ENCODE measurements at places on chromosomes 4 and X.

GRCh38 chrX:142804085-142804484 is 221.6 kb upstream of the SPANXN4 start:
- DNase-seq: no peak

GRCh38 chr4:11416071-11416766 is 12.5 kb downstream of the HS3ST1 start:
- no peak for DNase-seq

DNA sequence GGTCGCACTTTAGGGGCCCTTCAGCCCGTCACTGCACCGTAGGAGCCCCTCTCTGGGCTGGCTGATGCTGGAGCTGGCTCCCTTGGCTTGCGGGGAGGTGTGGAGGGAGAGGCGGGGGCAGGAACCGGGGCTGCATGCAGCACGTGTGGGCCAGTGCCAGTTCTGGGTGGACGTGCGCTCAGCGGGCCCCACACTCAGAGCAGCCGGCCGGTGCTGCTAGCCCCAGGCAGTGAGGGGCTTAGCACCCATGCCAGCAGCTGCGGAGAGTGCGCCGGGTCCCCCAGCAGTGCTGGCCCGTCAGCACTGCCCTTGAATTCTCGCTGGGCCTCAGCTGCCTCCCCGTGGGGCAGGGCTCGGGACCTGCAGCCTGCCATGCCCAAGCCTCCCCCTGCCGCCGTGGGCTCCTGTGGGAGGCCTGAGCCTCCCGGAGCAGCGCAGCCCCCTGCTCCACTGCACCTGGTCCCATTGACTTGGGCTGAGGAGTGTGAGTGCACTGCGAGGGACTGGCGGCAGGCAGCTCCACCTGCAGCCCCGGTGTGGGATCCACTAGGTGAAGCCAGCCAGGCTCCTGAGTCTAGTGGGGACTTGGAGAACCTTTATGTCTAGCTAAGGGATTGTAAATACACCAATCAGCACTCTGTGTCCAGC is 108.8 kb upstream of the RASGEF1B start:
- DNase-seq: no peak

DNA sequence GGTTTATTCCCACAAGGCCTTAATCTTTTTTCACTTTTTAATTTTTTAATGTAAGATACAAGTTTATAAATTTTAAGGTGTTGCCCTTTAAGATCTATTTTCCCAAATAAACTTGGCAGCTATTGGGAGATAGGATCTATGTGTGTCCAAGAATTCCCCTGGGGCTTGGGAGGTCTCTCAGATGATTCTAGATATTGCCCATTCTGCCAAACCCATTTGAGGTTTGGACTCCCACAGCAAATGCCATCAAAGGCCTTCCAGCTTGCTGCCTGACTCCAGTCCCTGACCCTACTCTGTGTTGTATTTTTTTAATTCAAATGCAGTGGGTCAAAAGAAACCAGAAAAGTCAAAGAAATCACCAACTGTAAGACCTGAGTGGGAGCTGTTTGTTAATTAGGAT is 120.0 kb upstream of the CHRDL1 start:
- DNase-seq: no peak

DNA sequence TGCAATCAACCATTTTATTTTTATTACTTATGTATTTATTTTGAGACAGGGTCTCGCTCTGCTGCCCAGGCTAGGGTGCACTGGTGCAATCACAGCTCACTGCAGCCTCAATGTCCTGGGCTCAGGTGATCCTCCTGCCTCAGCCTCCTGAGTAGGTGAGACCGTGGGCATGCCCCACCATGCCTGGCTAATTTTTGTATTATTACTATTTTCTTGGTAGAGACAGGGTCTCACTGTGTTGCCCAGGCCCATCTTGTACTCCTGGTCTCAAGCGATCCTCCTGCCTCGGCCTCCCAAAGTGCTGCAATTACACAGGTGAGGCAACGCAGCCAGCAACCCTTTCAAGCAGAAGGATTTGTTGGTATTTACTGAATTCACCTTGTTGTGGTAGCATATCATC is 60.3 kb upstream of the PPP2R3B start:
- DNase-seq: no peak

- no peak for DNase-seq
Measured at GRCh38 chr4:54745031-54745770, 87.4 kb downstream of the KIT start.

DNA sequence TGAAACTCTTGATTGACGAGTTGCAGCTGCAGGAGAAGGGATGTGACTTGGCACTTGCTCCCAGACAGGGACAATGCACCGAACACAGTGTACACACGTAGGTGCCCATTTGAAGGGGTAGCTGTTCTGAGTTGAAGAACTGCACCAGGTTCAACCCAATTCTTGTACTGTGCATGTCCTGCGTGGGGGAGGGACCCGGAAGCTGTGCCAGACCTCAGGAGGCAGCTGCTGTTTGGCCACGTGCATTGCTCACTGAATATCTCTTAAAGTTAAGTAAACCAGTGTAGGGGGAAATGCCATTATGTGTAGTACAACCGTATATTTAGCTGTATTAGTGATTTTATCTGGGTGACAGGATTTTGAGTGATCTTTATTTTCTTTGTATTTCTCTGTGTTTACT is 12.0 kb upstream of the RBBP7 start:
- no peak for DNase-seq

- DNase-seq: no peak
Measured at GRCh38 chr4:141571362-141571761, 65.0 kb upstream of the IL15 start.

DNA sequence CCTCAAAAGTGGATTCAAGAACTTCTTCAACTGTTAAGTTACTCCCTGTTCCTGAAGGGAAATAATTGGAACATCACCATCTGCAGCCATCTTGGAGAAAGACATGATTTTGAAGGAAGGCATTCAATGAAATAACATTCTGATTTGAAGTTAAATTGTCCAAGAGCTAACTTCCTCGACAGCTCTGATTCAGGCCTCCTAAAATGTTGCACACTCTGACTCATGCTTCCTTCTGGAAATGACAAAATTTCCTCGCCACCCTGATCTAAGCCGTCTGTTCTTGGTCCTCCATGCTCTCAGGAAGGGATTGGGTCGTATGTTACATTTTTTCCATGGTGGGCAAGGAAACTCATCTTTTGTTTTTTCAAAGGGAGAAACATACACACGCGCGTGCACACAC is 496.9 kb upstream of the DIPK2B start:
- DNase-seq: no peak

- DNase-seq: no peak
Measured at GRCh38 chrX:152871260-152871659, 26.6 kb upstream of the ZNF185 start.

GRCh38 chr4:14915018-14915417 is 87.3 kb upstream of the CPEB2 start:
- no peak for DNase-seq

GRCh38 chrX:13911586-13911985 is 94.7 kb upstream of the GPM6B start:
- DNase-seq: no peak

DNA sequence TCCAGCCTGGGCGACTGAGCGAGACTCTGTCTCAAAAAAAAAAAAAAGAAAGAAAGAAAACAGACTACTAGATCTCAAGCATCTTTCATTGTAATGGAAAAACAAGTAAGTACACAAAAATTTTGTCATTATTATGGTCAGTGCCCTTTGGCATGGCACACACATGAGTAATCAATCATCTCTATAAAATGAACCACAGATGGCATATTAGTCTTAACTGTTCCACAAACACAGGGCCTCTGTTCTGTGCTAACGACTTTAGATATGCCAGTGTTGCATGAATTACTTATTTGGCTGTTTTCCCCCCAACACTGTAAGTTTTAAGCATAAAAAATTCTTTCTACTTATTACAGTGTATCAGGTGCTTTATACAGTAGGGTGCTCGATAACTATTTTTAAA is 90.4 kb downstream of the COX7B2 start:
- no peak for DNase-seq

DNA sequence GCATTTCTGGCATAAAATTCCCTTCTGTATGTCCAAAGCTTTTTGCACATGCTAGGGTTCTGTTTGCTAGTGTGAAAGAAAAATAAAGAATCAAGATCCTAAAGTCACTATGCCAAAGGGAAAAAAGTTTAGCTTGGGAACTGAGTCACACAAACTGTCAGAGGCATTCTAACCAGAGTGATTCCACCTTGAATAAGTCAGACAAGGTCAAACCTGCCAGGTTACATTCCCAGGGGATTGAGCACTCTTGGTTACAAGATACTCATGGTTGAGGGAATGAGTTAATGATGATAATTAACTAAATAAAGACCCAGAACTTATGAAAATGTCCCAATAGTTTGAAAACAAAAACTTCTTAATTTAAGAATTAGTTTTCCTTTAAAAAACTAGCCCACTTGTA is 13.7 kb upstream of the UGT2B17 start:
- no peak for DNase-seq

DNA sequence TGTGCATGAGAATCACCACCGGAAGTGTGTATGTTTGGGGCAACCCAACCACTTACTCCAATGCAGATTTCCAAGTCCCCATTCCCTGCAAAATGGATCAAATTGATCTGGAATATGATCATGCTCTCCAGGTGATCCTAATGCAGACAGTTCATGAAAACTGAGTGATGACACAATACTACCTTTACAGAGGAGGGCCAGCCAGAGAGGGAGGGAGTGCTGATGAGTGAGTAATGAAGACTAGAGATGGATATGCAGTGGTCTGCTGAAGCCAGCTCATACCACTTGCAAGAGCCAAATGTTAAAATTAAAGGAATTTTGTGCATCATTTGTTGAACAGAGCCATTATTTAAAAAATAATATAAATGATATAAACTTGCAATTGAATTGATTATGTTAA is 10.2 kb upstream of the CPE start:
- no peak for DNase-seq

GRCh38 chr4:80876810-80877209 is 153.7 kb upstream of the BMP3 start:
- no peak for DNase-seq

- no peak for DNase-seq
Measured at GRCh38 chr4:55884093-55884850, 30.8 kb downstream of the EXOC1 start.

DNA sequence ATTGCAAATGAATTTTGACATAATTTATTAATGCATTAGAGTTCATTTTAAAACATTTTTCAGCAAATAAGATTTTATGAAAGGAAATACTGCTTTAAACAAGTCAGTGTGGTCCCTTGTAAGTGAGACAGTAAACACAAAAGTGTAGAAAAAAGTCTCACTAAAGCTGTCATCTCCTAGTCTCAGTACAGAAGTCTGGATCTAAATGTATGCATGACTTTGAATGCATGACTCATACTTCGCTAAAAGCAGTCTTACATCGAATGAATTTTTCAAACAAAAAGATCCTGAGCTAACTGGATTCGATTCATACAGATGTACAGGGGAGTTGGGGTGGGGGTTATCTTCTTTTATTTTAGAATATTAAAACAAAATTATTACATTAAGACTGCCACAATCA is 207.4 kb upstream of the VCX start:
- no peak for DNase-seq

- no peak for DNase-seq
Measured at GRCh38 chr4:168357941-168358340, 39.4 kb upstream of the DDX60 start.

GRCh38 chr4:144204431-144204830 is 63.9 kb upstream of the GYPA start:
- DNase-seq: no peak

DNA sequence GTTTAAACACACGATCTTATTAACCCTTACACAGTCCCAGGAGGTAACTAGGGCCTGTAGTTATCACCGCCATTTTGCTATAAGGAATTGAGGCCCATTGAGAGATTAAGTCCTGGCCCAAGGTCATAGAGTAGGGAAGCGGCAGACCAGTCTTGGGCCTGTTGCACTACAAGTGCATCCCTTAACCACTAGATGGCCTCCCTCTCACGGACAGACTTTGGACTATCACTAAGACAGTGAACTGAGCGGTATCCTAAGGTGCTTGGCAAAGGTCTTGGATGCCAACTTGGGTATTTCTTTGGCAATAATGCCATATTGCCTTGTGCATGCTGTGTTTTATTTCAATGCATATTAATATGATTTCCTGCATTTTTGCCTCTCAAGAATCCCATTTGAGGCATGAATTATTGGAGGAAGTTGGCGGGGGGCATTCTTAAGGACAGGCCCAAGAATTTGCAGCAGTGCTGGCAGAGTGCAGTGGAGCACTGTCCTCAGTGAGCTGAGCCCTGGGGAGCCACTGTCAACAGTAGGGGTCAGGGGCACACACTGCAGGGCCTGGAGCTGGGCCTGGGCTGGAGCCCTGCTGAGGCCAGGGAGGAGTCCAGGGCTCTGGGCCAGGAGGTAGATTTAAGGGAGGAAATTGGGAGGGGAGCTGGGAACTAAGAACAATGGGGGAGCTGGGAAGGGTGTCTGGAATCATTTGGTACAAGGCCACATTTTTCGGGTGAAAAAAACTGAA is 147.4 kb downstream of the SMIM20 start:
- DNase-seq: no peak

- DNase-seq: no peak
Measured at GRCh38 chr4:8644966-8645752, 52.6 kb downstream of the CPZ start.

DNA sequence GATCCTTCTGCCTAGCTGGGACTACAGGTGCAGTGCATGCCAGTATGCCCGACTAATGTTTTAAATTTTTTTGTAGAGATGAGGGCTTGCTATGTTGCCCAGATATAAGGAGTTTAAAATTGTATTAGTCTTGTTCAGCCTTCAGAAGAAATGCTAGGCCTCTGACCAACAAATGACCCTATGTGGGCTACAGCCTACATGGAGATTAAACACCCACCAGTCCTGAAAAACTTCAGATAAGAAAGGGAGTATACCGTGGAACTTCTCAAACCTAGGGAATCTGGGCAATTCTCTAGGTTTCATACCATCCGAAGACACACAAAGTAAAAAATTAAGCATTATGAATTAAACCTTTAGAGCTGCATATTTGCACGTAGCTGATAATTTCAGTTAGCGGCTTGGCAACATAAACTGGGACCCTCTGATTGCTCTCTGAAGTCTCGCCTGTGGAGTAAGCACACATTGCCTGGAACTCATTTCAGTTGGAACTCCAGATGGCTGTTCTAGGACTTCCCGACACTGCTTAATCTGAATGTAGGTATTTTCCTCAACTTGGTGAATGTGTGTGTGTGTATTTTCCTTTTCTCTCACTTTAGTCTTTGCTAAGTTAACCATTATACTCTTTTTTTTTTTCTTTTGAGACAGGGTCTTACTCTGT is 33.0 kb downstream of the MOB1B start:
- DNase-seq: no peak

DNA sequence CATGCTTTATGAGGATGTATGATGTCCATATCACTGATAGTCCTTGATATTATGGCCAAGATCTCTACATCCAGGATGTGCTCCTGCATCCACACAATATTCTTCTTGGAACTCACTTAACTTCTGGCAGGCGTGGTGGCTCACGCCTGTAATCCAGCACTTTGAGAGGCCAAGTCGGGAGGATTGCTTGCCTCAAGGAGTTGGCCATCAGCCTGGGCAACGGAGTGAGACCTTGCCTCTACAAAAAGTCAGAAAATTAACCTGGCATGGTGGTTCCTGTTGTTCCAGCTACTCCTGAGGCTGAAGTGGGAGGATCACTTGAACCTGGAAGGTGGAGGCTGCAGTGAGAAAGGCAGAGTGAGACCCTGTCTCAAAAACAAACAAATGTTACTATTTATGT is 2.3 kb upstream of the HNRNPD start:
- no peak for DNase-seq

- DNase-seq: no peak
Measured at GRCh38 chr4:106201373-106201772, 114.6 kb downstream of the TBCK start.

- DNase-seq: no peak
Measured at GRCh38 chr4:78343682-78344081, 207.9 kb upstream of the ANXA3 start.

GRCh38 chr4:180635281-180635680 is 1607.9 kb upstream of the TENM3 start:
- no peak for DNase-seq
